ENCODE measurements at places on chromosomes 11 and 22. TPM values are rescaled to one million over a fixed set of nuclear protein-coding genes. Genes with fewer than 3 reads are reported as not detected.

The OR5AL1 gene
- total RNA-seq: not detected

The DLG2 gene
- total RNA-seq: 0.51 TPM

The DBX1 gene
- not detected for total RNA-seq

The TLCD5 gene
- total RNA-seq: 8.5 TPM

The SCGB1A1 gene
- not detected for total RNA-seq

The MMP13 gene
- total RNA-seq: not detected

The GLYAT gene
- total RNA-seq: under 0.01 TPM

The PANX3 gene
- total RNA-seq: not detected

The CLTCL1 gene
- 4.2 TPM for total RNA-seq

The MS4A15 gene
- total RNA-seq: not detected

The LGALS12 gene
- total RNA-seq: not detected

The CST6 gene
- 0.17 TPM for total RNA-seq

The DEFB108B gene
- total RNA-seq: not detected

The CCDC89 gene
- total RNA-seq: not detected

The OR2D2 gene
- not detected for total RNA-seq

The ANO9 gene
- 10.7 TPM for total RNA-seq

The HMOX1 gene
- total RNA-seq: 114 TPM

The OR51B5 gene
- not detected for total RNA-seq

The NXPE4 gene
- total RNA-seq: not detected

The NPTXR gene
- total RNA-seq: 0.34 TPM

The KBTBD3 gene
- 3.4 TPM for total RNA-seq

The CLDN5 gene
- total RNA-seq: 1,341 TPM

The GAB4 gene
- total RNA-seq: not detected

The MS4A12 gene
- total RNA-seq: not detected

The SLC22A6 gene
- total RNA-seq: not detected

The SYT13 gene
- total RNA-seq: not detected

The MISFA gene
- 1.0 TPM for total RNA-seq

The PKNOX2 gene
- not detected for total RNA-seq

The RAB36 gene
- 0.70 TPM for total RNA-seq

The PLAAT5 gene
- total RNA-seq: not detected

The EXPH5 gene
- total RNA-seq: under 0.01 TPM

The RANBP1 gene
- total RNA-seq: 239 TPM

The VWA5A gene
- 7.8 TPM for total RNA-seq

The FOLR1 gene
- total RNA-seq: 0.68 TPM

The C11orf86 gene
- total RNA-seq: not detected

The DENND6B gene
- total RNA-seq: 1.3 TPM

The ZP1 gene
- not detected for total RNA-seq

The CARD16 gene
- 86.3 TPM for total RNA-seq

The CARD18 gene
- total RNA-seq: not detected

The CDC42EP2 gene
- 11.4 TPM for total RNA-seq

The SAA2 gene
- 2.0 TPM for total RNA-seq

The NTM gene
- total RNA-seq: 0.09 TPM

The OR56A1 gene
- total RNA-seq: 0.14 TPM

The MMP12 gene
- not detected for total RNA-seq

The CASP5 gene
- total RNA-seq: not detected

The OR6A2 gene
- 0.17 TPM for total RNA-seq

The IGF2 gene
- total RNA-seq: 11.2 TPM

The ADAMTS8 gene
- not detected for total RNA-seq
